D721Med (cell line): ENCODE measurements at places on chromosomes 5 and 9.

GRCh38 chr9:80873861-80874260 lies 815.5 kb downstream of the TLE1 start:
- no peak for DNase-seq

GRCh38 chr5:98775246-98776065 lies 2.0 kb downstream of the RGMB start:
- DNase-seq: no peak

GRCh38 chr9:120152295-120152694 lies 427.7 kb downstream of the CDK5RAP2 start:
- DNase-seq: no peak

DNA sequence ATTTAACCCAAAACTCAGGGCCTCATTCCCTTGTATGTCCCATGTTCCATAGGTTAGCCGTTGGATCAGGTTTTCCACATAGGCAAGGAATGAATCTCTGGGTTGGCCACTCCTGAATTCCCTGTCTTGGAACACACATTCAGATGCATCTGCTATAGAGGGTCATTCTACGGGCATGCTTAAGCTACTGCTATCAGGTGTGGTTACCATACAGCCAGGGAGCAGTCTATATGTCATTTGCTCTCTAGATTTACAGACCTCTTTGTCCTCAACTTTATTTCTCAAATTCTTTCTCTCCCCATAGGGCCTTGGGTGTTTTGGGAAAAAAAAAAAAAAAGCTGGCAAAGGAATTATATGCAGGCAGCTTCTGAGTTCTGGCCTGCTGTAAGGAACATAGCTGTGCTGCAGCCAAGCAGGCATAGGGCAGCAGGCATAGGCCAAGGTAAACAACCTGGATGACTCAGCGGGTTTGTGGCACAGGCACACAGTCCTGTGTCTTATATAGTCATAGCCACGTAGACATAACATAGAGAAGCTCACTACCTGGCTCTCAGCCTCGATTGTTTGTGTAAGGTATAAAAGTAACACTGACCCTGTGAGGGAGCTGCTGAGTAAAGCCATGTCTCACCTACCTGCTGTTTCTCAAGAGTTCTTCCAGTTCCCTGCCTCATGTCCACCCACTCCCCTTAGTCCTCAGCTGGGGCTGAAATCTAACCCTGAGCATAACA lies 141.5 kb downstream of the OSTF1 start:
- DNase-seq: no peak

- no peak for DNase-seq
Measured at GRCh38 chr5:168227001-168227400, 64.4 kb upstream of the WWC1 start.
